ENCODE measurements at places on chromosomes 1 and 21.

DNA sequence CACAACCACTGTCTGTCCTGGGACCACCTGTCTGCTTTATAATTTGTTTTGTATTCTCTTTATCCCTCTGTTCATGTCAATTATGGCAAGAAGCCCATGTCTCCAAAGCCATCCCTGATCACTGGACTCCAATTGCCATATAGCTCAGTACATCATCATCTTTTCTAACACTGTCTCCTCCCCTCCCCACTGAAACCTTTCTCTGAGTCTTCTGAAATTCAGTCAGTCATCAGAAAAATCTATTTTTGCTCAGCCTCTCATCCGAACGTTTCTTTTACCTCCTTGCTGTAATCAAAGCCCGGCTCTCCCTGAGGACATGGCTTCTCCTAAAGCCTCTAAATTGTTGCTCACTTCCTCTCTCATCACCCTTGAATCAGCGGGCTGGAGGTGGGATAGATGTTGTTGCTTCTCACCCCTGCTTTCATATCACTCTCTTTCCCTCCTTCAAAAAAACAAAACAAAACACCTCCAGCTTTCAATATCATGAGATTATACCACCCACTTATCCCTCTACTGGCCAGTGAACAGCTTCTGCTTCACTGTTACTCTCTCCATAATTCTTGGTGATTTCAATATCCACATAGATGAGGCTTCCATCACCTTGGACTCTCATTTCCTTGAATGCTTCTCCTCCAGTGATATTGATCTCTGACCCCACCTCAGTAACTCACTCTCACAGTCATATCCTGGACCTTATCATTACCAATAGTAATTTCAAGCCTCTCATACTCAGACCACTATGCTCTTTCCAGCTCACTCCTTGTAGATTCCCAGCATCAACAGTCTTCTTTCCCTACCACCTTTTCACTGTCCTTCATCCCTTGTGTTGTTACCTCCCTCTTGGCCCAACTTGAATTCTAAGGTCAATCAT lies 27.8 kb downstream of the RAB3B start:
- no peak for DNase-seq

DNA sequence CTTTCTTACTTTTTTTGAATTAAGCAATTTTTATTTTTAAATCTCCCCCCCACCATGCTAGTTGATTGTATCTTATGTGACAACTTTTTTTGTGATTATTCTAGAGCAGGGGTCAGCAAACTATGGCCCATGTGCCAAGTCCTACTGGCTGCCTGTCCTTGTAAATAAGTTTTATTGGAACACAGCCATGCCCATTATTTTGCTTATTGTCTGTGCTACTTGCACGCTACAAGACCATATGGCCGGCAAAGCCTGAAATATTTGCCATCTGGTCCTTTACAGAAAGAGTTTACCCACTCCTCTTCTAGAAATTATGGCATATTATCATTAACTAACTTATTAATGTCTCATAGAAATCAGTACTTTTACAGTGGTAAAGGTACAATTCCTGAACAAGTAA lies 51.7 kb downstream of the AK5 start:
- DNase-seq = no peak

- DNase-seq = no peak
Observed at GRCh38 chr1:3377604-3378279, 76.7 kb upstream of the ARHGEF16 start.

DNA sequence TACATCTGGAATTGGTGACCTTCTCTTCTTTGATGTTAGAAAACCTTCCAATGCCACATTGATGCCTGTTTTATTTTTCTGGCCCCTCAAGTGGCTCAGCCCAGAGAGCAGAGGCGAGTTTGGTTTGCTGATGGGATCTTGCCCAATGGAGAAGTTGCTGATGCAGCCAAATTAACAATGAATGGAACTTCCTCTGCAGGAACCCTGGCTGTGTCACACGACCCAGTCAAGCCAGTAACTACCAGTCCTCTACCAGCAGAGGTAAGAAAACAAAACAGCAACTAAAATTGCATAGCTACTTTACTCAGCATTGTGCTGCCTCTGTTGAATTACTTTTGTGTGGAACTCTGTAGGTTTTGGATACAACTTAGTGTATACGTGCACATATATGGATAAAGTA lies 97.6 kb downstream of the CC2D1B start:
- no peak for DNase-seq

- DNase-seq = no peak
Observed at GRCh38 chr1:178310685-178311105, 186.1 kb downstream of the CLEC20A start.

GRCh38 chr1:98130408-98130807 lies 209.6 kb upstream of the DPYD start:
- no peak for DNase-seq

DNA sequence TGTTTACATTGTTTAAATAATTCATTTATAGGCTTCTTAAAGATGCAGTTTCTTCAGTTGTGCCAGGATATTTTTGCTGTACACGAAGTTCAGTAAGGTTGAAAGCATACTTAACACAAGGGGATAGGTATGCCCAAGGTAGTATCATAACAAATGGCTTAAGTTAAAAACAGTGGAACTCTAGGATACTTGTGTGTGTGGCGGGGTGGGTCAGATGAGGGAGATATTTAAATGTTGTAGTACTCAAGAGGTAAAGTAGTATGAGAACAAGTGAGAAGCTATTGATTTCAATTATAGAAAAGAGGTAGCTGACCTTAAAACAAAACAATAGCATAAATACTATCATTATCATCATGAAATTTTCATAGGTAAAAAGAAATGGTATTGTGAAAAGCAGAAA lies 6.2 kb downstream of the LRRC7 start:
- no peak for DNase-seq

GRCh38 chr1:206890125-206891060 lies 6.8 kb upstream of the IL24 start:
- no peak for DNase-seq

DNA sequence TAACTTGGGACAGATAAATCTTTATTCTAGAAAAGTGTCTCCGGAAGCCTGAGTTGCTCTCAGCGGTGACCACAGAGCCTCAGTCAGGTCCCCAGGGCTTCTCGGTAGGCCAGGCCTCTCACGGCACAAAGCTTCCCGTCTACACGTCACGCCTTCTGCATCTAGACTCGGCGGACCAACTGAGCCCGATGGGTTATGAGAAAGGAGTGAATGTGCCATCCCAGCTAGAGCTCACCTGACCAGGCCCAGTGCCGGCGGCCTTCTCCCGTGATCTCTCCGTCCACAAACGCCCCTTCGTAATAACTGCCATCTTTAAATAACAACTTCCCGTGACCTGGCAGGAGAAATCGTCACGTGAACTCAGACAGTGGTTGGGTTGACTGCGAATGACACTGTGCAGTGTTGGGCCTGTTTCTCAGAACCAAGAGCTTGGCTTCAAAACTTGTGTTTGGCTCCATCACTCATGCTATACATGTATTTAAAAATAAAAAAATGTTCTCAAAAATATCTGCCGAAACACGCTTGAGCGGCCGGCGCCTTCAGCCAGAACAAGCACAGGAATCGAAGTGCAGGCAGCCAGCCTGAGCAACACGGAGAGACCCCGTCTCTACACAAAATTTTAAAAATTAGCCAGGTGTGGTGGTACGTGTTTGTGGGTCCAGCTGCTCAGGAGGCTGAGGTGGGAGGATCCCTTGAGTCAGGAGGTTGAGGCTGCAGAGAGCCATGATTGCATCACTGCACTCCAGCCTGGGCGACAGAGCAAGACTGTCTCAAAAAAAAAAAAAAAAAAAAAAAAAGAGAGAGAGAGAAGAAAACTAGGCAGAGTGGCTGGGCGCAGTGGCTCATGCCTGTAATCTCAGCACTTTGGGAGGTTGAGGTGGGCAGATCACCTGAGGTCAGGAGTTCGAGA lies 3.1 kb downstream of the MORN1 start:
- no peak for DNase-seq

DNA sequence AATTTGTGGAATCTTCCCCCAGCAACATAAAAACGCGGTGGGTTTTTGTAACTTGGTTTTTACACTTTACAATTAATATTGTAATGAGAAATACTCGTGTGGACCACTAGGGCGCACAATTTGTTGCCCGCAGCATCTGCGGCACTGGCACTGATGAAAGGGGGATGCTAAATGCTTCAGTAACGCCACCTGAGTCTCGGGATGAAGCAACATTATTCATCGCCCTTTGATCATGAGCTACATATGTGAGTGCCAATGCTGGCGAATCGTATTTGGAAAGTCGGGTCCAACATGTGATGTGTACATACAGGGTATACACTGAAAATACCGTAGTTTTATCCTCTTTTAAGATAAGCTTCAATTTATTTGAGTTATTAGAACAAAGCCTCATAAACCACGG lies 34.2 kb upstream of the COX20 start:
- peak; percentile 23 for DNase-seq

All from stimulated activated CD4-positive, alpha-beta T cell treated with anti-CD3 and anti-CD28 coated beads, Interleukin-2, amount 100 ng/mL, for 48 hours (primary cell).